ENCODE measurements at places on chromosomes 16 and 17. TPM values are rescaled to one million over a fixed set of nuclear protein-coding genes. Genes with fewer than 3 reads are reported as not detected.

ALDH3A1 gene
- total RNA-seq = not detected

JUP gene
- total RNA-seq = 535 TPM

ABCA6 gene
- total RNA-seq = 0.58 TPM

EVI2A gene
- total RNA-seq = 1.2 TPM

PKMYT1 gene
- total RNA-seq = 12.9 TPM

CD300H gene
- total RNA-seq = not detected

SAMD14 gene
- total RNA-seq = 9.6 TPM

KRTAP2-3 gene
- total RNA-seq = 1.8 TPM

CD79B gene
- total RNA-seq = 0.70 TPM

GFOD2 gene
- 31.5 TPM for total RNA-seq

CDRT15 gene
- total RNA-seq = not detected

OTOP2 gene
- total RNA-seq = not detected

CA7 gene
- not detected for total RNA-seq

STX1B gene
- 2.6 TPM for total RNA-seq

NATD1 gene
- 13.9 TPM for total RNA-seq

GNGT2 gene
- total RNA-seq = 1.4 TPM

HOXB4 gene
- 10.3 TPM for total RNA-seq

DOC2B gene
- 19.4 TPM for total RNA-seq

LUC7L3 gene
- total RNA-seq = 46.9 TPM

CD19 gene
- total RNA-seq = not detected

TRPV2 gene
- 58.5 TPM for total RNA-seq

SLC16A13 gene
- 7.9 TPM for total RNA-seq

ABCA9 gene
- total RNA-seq = 1.8 TPM

TNS4 gene
- total RNA-seq = not detected
